ENCODE measurements at places on chromosomes 2 and 18.
A peak's percentile ranks its signal among the peaks of the same experiment; 100 is the strongest.

DNA sequence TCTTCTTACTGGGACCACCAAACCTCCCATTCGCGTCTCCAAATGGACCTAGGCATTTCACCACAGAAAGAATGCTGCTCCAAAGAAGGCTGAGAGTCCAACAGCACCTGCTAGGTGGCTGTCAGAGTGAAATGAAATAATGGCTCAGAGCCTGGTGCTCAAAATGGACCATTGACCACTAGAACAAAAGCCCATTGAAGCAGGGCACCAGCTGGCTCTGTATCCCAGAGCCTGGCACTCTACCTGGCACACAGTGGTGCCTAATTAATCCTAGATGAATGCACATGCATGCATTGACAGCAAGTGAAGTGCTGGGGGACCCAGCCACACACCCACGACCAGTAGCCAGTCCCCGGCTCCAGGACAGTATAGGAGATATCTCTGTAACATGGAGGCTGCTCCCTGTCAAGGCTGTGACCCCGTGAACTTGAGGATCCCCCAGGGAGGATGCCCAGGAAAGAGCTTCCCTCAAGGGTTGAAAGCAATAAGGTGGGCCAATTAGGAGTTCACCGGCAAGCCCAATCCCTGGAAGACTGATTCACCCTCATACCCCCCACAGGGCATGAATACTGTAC, 261.3 kb downstream of the TNS1 start:
- DNase-seq = no peak

DNA sequence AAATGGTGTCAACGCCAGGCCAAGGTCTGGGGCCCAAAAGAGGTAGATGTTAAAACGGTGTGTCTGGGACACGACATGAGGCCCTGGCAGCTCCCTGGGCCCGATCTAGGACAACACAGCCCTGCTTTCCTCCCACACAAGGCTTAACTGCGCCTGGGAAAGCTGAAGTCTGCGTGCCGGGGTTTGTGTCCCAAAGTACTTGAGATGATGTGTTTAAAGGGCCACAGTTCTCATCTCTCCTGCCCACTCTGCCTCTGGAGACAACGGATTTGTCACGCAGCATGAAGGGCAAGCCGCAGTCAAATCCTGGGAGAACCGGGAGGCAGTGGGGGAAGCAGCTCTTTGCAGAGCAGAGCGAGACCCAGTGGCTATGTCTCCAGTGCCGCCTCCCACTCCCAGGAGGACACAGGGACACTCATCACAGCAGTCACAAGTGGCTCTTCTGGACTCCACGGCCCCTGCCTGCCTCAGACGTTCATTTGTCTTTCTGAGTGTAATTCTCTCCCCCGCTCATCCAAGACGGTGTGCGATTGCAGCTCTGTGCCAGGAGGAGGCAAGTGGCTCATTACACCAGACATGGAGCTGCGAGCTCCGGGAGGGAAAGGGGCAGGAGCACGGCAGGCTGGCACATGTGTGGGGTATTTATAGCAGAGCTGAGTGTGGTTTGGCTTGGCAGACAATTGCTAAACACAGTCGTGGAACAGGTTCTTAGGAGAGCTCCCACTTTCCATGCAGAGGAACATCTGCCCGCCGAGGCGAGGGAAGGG, 57.7 kb upstream of the SEMA4C start:
- DNase-seq = no peak

DNA sequence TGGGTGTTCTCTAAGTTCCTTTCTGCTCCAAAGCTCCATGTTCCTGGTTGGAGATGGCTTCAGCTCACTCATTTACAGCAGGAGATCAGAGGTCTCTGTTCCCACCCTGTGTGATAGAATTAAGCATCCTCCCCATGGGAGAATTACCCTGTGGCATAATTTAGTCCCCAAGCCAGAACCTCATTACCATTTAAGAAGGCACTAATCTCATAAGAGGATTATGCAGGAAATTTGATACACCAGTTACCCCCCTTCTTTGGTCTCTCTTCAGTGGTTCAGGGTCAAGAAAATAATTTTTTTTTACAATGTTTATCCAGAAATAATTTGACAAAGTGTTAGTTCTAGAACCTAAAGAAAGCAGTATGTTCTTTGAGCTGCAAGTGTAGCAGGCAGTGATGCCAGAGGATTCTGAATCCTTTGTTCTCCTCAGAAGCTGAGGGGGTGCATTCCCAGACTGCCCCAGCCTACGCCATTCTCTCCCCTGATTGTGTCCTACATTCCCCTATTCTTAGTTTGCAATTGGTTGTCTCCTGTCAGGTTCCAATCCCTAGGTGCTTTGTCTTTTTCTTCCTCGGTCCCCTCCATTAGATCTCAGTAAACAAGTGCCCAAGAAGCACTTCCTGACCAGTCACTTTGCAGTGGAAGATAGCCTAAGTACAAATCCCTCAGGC, 163.6 kb downstream of the PRKCE start:
- DNase-seq = no peak

GRCh38 chr2:172860336-172860707, 124.7 kb downstream of the RAPGEF4 start:
- DNase-seq = no peak

GRCh38 chr2:41267929-41268659, 779.7 kb upstream of the PKDCC start:
- no peak for DNase-seq

DNA sequence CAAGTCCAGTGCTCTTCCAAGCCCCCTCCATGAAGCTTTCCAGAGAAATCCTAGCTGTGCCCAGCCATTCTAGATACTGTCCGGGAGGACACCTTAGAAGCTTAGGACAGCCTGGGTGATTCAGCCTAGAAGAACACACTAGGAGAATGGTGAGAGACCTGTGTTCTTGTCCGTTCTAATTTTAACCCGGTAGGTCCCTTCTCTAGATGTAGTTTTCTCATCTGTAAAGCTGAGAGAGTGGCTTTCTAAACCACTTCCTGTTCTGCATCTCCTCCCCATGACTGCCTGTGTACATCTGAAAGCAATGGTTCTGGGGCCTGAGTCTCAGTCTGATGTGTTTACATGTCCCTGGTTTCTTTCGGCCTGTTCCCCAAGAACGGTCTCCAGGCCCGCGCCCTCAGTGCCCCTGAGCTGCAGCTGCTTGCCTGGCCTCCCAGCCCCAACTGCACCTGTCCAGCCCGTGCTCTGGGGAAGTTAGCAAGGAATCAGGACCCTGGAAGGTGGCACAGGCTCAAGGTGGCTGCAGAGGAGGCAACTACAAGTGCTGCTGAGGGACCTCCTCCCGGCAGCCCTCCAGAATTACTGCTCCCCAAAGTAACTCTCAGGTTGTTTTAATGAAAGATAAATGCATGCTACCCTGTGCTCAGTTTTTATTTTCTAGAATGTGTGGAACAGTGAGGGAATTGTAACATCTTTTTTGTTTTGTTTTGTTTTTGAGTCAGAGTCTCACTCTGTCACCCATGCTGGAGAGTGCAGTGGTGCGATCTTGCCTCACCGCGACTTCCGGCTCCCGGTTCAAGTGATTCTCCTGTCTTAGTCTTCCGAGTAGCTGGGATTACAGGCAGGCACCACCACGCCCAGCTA, 105.9 kb downstream of the LBH start:
- peak; percentile 49 for DNase-seq

DNA sequence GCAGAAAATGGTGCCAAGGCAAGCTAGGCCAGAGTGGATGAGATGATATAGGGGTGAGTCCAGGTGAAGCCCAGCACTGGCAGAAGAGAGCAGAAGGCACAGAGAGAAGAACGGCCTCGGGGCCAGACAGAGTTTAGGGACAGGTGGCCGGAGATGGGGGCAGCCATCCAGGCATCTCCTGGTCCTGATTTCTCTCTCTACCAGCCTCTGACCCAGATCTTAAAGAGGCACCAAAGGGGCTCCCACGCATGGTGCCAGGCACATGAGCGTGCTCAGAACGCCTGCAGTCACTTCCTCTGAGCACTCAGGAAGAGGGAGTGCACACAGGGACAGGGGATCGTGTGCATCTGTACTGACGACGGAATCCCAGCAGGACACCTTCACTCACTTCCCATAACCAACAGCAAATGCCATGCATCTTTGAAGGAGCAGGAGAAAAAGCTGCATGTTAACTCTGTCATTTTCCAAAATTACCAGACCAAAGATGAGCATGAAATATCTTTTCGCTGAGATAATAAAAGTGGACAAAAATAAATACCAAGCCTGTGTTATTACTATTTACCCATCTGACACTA, 427.8 kb upstream of the MYT1L start:
- DNase-seq = no peak

All from stimulated activated naive CD8-positive, alpha-beta T cell treated with anti-CD3 and anti-CD28 coated beads, Interleukin-15, amount 100 ng/mL, for 72 hours (primary cell).